ENCODE measurements at places on chromosomes 12 and 14.

- DNase-seq, result no peak
Observed at GRCh38 chr14:74357585-74357984, 9.3 kb downstream of the VRTN start.

DNA sequence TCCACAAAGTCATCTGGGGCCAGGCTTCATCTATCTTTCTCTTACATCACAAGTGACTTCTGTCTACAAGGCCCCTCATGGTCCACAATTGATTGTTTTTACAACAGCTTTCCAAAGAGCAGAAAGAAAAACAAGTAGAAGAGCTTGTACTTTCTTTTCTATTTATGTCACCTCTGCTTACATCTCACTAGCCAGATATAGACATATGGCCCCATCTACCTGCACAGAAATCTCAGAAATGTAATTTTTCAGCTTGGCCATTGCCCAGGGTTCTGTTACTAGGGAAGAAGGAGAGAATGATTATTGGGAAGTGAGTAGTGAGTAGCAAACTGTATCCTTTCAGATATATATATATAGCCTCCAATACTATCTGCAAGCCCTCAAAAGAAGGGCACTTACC lies 210.5 kb upstream of the PLEKHG7 start:
- DNase-seq, result no peak

DNA sequence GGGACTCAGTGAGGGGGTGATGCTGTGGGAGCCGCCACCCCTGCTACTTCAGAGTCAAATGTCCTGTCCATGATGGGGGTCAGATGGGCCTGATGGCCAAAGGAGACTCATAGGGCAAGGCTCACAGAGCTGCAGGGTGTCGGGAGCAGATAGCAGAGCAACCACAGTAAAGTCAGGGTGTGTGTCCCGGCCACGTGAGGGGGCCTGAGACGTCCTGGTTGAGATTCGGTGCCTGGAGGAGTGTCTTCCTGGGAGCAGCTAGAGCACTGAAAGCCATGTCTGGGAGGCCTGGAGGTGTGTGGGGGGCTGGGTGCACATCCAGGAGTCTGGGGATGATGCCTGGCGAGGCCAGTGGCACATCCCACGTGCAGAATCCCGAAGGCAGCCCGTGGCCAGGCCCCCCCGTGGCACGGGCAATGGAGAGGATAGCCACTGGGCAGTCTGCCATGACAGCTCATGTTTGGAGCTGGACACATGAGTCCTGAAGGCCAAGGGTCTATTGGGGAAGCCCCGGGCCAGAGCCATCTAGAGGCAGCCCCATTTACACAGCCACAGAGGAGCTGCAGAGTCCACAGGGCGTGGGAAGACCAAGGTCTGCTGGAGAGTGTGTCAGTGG lies 308.0 kb upstream of the SFSWAP start:
- no peak for DNase-seq

DNA sequence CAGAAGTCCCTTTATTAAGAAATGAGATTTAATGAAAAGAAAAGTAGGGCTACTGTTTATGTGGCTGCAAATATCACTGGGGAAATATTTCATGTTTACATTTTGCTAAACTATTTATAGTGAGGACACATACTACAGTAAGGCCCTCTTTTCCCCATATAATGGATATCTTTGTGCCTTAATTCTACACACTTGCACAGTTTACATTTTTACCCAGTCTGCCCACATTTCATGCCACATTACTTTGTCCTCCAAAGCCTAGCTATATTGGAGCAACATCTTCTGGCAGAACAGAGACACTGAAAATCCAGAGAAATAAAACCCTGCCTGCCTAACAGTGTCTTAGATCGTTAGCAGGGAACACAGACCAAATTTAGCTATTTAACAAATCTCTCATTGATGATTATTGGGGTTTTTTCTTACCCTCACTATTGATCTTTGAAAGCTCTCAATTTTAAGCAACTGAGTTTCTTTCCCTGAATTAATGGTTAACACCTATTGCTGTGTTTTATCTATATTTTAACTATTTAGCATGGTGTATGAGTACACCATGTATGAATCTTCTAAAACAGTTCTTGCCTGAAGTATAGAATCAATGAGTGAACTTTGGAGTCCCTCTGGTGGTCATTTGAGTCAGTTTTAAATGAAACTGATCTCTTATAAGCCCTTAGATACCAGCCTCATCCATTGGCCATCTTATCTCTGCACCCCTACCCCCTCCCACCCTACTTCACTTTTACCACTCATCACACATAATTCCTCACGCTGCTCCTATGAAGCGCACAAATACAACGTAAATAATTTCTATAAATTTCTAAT lies 170.2 kb downstream of the BCAT1 start:
- DNase-seq, result no peak

DNA sequence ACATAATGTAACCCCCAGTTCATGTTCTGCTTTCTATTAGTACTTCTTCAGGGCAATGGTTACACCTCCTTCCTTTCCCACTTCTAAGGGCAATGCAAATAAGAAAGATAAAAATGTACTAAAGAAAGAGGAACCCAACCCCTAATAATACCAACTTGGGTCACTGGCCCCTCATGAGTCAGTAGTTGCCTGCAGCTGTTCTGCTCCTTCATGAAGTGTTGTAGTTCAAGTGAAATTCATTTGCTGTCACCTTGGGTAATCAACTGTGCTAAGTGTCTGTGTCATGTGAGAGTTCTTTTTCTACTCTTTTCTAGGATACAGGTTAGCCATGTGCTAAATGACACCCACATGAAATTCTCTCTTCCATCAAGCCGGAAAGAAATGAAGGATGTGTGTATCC lies 91.8 kb downstream of the PLXNC1 start:
- DNase-seq, result no peak

GRCh38 chr12:74108729-74109128 lies 428.9 kb upstream of the ATXN7L3B start:
- DNase-seq, result no peak

DNA sequence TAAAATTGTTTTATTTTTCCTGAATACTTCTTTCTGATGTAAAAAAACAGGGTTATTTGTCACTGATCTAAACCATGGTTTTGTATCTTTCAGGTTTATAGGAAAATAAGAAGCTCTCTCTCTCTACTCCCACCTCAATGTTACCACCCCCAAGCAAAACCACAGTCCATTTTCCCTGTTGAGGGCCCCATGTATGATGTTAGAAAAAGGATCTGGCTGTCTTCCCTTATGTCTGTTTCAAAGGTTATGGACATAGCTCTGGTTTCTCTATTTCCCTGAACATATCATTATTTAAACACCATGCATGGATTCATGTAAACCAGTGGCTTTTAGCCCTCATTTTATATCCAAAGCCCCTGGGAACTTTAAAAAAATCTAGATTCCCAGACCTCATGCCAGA lies 649.0 kb upstream of the TBX3 start:
- DNase-seq, result no peak

GRCh38 chr14:64806862-64807495 lies 72.7 kb downstream of the SPTB start:
- no peak for DNase-seq

DNA sequence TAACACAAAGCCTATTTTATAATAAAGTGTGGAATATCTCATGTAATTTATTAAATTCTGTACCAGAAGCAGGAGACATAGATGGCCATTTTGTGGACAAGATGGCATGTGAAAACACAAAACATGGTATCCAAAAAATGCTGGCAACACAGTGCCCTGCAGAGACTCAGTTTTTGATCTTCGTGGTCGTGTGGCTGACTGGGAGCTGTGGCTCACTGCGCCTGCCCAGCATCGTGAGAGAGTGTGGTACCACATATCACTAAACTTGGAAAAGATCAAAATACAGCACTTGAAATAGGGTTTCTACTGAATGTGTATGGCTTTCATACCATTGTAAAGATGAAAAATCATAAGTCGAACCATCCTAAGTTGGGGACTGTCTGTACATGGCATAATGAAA lies 43.0 kb upstream of the MANSC4 start:
- no peak for DNase-seq

DNA sequence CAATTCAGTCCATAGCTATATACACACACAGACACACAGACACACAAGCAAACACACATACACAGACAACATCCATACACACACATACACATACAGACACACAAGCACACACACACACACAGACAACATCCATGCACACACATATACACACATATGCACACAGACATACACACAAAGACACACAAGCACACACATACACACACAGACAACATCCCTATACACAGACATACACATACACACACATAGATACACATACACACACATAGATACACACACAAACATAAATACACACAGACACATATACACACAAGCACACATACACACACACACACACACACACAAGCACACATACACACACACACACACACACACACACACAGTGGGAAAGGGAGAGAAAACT lies 254.8 kb downstream of the VRK1 start:
- DNase-seq, result no peak

GRCh38 chr14:23056956-23057756 lies at the start of gene CDH24:
Gene CDH24 (minus strand): TSS chr14:23057520. CDS start chr14:23055733, 1,787 bp downstream.
- DNase-seq, result no peak

DNA sequence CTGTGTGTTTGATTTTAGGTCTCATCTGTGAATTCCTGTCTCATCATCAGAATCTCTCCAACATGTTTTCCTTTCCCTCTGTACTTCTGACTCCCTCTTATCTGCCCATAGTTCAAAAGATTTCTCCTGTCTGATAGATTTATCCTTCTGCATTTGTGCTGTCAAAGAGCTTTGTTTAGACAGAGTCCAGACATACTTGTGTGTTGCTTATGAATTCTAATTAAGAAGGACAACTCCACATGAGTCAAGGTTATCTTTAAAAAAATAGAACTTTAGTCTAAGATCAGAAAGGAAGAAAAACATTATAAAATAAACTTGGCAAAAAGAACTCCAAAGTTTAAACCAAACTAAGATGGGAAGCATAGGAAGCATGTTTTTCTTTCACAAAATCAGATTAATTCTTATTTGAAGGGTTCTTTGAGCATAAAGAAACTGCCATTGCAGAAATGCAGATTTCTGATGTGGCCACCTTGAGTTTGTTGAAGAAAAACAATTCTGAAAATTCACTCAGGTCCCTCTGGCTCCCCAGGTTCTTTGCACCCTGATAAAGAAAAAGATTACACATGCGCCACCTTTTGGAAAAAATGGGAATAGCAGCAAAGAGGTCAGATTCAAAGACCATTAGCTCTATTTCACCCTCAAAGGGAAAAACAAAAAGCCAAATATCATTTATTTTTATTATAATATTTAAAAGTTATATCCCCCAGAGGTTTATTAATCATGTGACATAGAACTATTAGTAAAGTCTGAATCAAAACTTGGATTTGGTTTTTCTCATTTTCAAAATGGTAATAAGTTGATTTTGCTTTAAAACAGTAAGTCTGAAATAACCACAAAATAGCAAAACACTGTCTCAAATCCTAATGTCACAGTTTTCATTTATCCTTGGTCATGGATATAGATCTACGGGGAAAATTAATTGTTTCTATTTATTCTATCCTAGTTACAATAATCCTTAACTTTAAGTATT lies 143.7 kb upstream of the DCN start:
- peak; percentile 55 for DNase-seq

- DNase-seq, result no peak
Observed at GRCh38 chr12:99066726-99067125, 421.6 kb downstream of the APAF1 start.

DNA sequence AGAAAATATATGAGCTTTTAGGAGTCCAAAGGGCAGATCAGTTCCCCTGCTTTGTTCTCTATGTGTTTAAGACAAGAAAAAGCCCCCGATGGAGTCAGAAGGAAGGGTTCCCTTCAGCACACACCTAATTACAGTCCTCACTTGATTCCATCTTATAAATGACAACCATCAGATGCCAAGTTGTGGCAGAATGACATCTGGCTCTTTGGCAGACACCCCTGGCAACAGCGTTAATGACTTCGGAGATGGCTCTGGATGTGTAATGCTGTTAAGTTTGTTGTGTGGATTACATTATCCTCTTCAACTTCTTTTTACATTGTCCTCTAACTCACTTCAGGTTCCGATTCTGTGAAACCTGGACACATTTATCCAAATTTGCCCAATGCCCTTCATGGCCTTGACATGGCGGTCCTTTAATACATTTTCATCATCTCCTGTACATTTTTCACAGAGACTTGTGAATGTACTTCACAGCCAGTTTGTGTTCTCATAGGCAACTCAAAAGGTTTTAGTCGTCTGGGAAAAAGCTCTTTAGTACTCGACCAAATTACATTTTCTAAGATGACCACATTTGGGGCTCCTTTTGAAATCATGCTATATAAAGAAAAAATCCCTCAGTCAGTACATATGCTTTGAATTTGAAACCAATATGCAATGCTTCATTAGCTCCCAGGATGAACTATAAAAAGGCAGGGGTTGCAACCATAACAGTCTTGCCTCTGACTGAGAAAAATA lies 667.8 kb downstream of the NOVA1 start:
- DNase-seq, result no peak

- DNase-seq, result no peak
Observed at GRCh38 chr14:70611216-70611615, 10.8 kb upstream of the MED6 start.

- no peak for DNase-seq
Observed at GRCh38 chr14:101134851-101135433, 231.4 kb upstream of the RTL1 start.

GRCh38 chr14:53409969-53410368 lies 256.8 kb upstream of the DDHD1 start:
- DNase-seq, result peak; percentile 62

DNA sequence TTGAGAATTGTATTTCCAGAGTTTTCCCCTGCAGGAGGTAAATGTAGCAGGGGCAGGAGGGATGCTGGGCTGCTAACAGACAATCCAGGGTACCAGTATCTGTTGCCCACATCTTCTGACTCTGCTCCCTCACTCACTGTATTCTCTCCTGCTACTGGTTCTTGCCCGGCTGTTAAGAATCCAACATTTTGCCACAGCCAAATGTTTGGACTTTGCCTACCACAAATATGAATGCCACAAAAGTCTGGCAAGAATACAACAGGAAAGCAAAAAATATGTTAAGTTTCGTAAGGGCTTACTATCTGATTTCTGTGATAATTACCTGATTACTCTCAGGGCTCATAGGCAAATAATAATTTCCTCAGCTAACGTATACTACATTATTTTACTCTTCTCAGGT lies 160.0 kb downstream of the BCAT1 start:
- DNase-seq, result no peak

- no peak for DNase-seq
Observed at GRCh38 chr12:65492998-65493912, 214.8 kb downstream of the MSRB3 start.
